ENCODE measurements at places on chromosomes 7 and 10.

DNA sequence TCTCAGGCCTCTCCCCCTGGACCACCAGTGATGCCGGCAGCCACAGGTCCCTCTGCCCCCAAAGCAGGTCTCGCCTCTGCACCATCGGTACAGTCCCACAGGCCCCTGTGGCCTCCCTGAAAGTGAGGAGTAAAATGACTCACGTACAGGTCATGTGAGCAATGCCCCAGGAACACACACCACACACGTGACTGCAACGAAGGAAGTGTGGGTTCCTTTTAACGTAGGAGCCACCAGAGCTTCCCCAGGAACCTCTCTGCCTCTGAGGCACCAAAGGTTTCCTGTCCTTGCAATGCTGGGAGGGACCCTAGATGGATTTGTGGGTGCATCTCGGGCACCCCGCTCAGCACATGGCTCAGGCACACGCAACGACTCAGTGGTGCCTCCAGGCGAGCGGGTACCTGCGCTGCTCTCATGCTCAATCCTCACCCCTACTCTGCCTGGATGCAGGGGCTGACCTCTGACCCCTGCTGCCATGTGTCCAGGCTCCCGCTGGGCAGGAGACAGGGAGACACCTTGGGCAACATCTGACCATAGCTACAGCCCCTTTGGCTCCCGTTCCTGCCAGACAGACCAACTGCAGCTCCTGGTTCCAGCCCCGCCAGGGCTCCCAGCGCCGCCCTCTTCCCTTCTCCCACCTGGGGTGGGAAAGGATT is 120.7 kb downstream of the PRKAG2 start:
- no peak for DNase-seq

GRCh38 chr7:68408873-68409272 is 1189.4 kb upstream of the AUTS2 start:
- DNase-seq = no peak

DNA sequence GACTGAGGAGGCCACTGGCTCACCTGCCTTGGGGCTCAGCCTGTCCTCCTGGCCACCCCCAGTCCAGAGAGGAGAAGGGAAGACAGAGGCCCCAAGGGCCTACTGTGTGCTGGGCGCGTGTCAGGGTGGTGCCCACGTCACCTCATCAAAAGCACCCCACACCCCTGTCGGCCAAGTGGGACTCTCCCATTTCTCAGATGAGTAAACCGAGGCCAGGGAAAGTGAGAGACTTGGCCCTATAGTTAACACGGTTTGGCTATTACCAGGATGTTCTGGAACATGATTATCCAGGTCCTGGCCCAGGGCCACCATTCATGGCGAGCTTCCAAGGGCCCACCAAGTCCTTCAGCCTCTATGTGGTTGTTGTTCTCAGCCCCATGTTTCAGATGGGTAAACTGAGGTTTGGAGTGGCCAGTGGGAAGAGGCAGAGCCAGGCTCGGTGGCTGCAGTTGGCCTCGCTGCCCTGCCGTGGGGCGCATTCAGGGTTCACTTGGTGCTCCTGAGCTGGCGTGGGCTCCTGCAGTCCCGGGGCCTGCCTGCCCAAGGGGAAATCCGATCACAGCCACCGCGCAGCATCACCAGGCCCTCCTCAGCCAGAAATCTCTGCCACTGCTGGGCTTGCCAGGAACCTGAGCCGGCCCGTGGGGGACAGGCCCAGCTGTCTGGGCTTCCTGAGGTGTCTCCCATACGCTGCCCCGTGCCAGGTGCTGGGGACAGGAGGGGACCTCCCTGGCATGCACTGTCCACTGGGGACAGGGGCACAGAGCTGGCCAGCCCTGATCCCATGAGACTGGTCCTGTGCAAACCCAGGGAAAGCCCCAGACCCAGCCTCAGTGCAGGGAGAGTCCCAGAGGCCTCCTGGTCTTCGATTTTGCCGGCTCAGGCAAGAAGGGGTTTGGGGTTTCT is 117.7 kb upstream of the TNRC18 start:
- DNase-seq = no peak

DNA sequence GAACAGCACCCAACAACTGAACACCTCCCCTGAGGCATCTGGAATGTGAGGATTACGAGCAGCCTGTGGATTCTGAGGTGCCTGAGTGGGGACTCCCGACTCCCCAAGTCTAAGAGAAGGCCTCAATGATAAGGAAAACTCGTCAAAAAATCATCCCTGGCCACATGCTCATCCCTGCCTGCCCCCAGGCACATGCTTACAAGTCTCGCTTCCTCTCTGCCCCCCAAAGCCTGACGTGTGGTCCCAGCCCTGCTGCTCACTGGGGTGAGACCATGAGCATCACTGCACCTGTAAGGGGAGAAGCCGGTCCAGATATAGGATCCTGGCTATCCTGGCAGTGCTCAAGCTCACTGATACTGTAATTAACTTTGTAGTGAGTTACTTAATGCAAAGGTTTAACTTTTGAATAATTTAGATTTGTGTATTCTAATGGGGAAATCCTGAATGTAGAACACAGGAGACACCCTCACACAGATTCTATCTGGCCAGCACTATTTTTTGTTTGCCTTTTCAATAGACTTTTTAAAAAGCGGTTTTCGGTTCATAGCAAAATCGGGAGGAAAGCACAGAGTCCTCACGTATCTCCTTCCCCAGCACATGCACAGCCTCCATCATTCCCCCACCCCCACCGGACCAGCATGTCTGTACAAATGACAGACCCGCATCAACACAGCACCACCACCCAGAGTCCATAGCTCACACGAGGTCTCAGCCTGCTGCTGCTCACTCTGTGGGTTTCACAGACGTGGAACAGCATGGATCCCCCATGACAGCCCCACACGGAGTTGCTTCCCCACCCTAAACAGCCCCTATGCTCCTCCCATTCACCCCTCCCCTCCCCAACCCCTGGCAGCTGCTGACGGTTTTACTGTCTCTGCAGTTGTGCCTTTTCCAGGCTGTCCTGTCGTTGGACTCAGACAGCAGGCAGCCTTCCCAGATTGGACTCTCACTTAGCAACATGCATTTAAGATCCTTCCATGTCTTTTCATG is 167.9 kb downstream of the DIP2C start:
- DNase-seq = no peak

GRCh38 chr10:34710391-34710751 is 104.7 kb downstream of the PARD3 start:
- peak; percentile 38 for DNase-seq

GRCh38 chr7:3495530-3495929 is 194.5 kb downstream of the SDK1 start:
- peak; percentile 22 for DNase-seq

DNA sequence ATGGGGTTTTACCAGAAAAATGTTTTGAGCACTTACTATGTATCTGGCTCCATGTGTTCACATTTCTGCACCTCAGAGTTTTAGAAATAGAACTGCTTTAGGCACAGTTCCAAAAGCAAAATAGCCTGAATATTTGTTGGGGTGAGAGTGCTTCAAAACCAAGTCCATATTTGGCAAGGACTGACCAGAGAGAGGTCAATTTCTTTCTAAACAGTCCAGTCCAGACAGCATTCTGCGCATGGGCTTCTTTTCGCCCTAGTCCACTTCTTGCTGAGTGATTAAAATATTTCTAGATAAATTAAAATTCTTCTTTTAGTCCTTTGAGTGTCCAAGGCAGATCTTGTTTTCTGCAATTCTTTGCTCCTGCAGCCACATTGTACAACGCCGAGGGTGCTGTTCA is 427.0 kb downstream of the PHTF2 start:
- no peak for DNase-seq

DNA sequence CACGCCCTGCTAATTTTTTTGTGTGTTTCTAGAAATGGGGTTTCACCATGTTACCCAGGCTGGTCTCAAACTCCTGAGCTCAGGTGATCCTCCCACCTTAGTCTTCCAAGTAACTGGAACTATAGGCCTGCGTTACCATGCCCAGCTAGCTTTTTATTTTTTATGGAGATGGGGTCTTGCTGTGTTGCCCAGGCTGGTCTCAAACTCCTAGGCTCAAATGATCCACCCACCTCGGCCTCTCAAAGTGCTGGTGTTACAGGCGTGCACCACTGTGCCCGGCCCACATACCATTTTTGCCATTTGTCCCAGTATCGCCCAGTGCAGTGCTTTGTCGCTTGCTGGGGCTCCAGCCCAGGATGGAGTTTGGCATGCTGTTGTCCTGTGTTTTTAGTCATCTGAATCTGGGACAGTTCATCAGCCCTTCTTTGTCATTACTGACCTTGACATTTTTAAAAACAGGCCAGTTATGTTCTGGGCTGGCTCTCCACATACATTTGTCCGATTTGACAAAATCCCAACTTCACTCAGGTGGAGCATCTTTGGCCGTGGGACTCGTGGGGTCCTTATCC is 16.7 kb downstream of the FOXK1 start:
- no peak for DNase-seq

DNA sequence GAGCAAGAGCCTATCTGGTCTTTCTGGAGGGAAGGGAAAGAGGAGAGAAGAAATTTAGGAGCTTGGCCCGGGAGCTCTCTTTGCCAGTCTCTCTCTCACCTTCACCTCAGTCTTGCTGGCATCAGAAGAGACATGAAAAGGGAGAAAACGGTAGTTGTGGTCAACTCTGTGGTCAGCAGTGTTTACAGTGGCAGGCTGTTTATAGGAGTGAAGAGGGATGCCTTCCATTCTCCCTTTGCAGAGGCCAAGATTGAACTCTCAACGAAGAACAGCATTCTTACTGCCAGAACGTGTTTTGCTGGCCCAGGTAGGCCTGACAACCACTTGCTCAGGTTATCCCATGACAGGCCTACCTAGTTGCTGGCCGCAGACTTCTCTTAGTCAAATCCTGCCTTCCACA is 133.3 kb downstream of the CCDC3 start:
- no peak for DNase-seq

DNA sequence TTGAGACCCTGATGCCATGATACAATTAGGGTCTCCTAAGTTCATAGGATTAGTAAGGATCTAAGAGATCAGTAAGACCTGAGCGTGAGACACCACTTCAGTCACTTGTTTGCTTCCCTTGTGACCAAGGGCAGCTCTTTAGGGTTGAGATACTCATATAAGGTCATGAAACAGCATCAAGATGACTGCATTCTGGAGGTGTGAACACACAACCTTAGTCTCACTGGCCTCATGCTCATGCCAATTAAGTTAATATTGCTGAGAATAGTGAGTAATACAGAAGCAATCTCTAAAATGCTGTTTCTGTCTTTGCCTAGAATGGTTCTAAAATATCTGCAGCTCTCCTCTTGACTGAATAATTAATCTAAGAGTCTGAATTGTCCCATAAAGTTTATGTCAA is 39.6 kb upstream of the KLHL7 start:
- no peak for DNase-seq
